SK-N-SH (cell line): ENCODE measurements at places on chromosomes 16 and 17. TPM values are rescaled to one million over a fixed set of nuclear protein-coding genes. Genes with fewer than 3 reads are reported as not detected.

DNA sequence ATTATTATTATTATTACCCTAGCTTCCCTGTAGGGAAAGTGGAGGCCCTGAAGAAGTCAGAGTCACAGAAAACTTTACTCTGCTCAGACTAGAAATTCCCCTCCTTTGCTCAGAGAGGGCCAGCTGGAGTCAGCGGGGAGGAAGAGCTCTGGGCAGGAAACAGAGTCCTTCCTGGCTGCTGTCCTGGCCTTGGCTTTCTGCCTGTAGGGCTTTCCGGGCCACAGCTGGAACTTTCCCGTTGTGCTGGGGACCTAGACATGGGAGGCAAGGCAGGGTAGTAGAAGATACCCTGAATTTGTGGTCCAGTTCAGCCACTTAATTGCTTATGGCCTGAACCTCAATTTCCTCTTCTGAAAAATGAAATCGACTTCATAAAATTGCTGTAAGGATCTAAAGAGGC is 14.0 kb upstream of the CCL2 start:
- no peaks in the 10 kb centered on the region for H3K36me3 ChIP-seq
- peak overlapping the region; percentile 32; the same call in 1 of the 2 replicates for H3K27ac ChIP-seq
- peak; percentile 34 for DNase-seq
- H3K27me3 ChIP-seq = no peaks in the 10 kb centered on the region
- no peak overlapping the region for H3K4me3 ChIP-seq

GRCh38 chr17:42613699-42614295 is 4.3 kb downstream of the TUBG1 start:
- H3K36me3 ChIP-seq = peaks cover 41% of the 10 kb centered on the region
- H3K4me3 ChIP-seq = no peak overlapping the region
- H3K27ac ChIP-seq = no peak overlapping the region
- peaks cover 15% of the 10 kb centered on the region for H3K4me1 ChIP-seq
- DNase-seq = no peak
- H3K27me3 ChIP-seq = no peaks in the 10 kb centered on the region

DNA sequence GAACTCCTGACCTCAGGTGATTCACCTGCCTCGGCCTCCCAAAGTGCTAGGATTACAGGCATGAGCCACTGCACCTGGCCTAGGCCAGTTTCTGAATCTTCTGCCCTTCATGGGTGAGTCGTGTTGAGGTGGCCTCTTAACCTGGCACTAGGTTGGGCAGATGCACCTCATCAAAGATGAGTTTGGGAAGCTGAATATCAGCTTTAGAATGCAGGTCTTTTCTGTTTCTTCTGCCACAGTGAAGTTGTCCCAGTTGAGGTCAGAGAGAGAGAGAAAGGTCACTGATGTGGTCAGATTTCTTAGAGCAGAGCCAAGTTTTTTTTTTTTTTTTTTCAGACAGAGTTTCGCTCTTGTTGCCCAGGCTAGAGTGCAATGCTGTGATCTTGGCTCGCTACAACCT is 111.3 kb upstream of the WSCD1 start:
- DNase-seq = no peak
- no peak overlapping the region for H3K27ac ChIP-seq
- H3K4me3 ChIP-seq = no peak overlapping the region
- H3K27me3 ChIP-seq = no peaks in the 10 kb centered on the region; the same call in 1 of the 2 replicates
- no peaks in the 10 kb centered on the region for H3K4me1 ChIP-seq

NEUROD2 gene
- polyA plus RNA-seq = not detected in 2 replicates

GRCh38 chr16:55489956-55490265 is 10.9 kb downstream of the MMP2 start:
- H3K36me3 ChIP-seq = peaks cover 75% of the 10 kb centered on the region
- peaks cover 29% of the 10 kb centered on the region for H3K4me1 ChIP-seq
- H3K27ac ChIP-seq = no peak overlapping the region
- H3K4me3 ChIP-seq = no peak overlapping the region
- no peaks in the 10 kb centered on the region for H3K27me3 ChIP-seq

DNA sequence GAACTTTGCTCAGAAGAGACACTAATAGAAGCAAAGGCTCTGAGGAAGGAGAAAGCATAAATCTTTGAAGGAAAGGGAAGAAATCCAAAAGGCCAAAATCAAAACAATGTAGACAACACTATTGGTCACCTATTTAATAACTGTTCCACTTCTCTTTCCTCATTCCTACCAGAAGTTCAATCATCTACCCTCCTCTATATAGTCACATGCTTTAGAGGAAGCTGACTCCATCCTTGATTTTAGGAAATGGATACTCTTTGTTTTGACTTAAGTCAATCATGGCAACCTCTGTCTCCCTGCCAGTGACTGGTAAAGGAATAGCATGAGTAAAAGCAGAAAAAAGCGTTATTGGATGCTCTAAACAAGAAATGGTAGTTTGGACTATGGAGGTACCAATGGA is 7.3 kb downstream of the BRIP1 start:
- no peak overlapping the region for H3K27ac ChIP-seq
- no peak for DNase-seq

TMEM100 gene
- 1.5 and 1.7 TPM in 2 replicates for polyA plus RNA-seq

LGALS9B gene
- not detected in 2 replicates for polyA plus RNA-seq

DNA sequence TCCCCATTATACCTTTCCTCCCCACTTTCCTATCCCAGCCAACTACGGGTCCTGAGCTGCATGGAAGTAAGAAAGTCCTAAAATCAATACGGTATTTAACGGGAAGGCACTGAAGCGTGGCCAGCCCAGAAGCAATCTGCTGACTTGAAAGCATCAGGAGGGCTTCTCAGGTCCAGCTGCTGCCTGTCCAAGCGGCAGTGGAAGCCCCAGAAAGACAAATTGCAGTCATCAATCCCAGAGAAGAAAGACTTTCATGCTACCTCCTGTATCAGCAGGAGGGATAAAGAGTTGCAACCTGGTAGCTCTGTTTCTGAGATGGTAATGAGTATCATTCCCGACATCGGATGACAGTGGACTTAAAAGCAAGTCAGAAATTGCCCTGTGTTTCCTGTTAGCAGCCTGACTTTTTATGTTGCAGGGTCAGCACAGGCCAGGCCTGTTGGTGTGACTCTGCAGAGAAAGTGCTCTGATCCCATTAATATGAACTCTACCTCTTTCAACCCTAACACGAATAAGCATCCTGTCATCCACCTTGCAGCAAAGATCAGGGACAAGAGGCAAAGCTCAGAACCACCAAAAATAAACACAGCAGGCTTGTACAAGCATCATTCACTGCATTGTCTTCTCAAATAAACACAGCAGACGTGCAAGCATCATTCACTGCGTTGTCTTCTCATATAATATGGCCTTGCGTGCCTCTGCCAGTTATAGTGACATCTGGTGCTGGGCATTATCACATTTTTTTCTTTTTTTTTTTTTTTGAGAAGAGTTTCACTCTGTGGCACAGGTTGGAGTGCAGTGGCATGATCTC is 358.6 kb upstream of the CDH11 start:
- DNase-seq = no peak
- no peak overlapping the region for H3K27ac ChIP-seq

GRCh38 chr17:36544044-36544306 is 744 bp upstream of the GGNBP2 start:
- H3K36me3 ChIP-seq = peaks cover 11% of the 10 kb centered on the region; the same call in 1 of the 2 replicates

GRCh38 chr17:83041305-83041704 is 38.1 kb upstream of the METRNL start:
- H3K27ac ChIP-seq = no peak overlapping the region
- H3K36me3 ChIP-seq = peaks cover 61% of the 10 kb centered on the region
- no peaks in the 10 kb centered on the region for H3K27me3 ChIP-seq
- H3K4me3 ChIP-seq = no peak overlapping the region
- DNase-seq = peak; percentile 26
- H3K4me1 ChIP-seq = no peaks in the 10 kb centered on the region

GRCh38 chr17:4936436-4936835 is 3.4 kb downstream of the SLC25A11 start:
- DNase-seq = no peak
- H3K4me1 ChIP-seq = peaks cover 28% of the 10 kb centered on the region; the same call in 1 of the 2 replicates
- peaks cover 11% of the 10 kb centered on the region for H3K36me3 ChIP-seq
- H3K27me3 ChIP-seq = no peaks in the 10 kb centered on the region
- no peak overlapping the region for H3K27ac ChIP-seq
- no peak overlapping the region for H3K4me3 ChIP-seq

EVPL gene
- 0.15 and 0.23 TPM in 2 replicates for polyA plus RNA-seq

GRCh38 chr17:66517336-66518009 is 215.1 kb downstream of the PRKCA start:
- no peak for DNase-seq
- H3K4me3 ChIP-seq = no peak overlapping the region
- H3K4me1 ChIP-seq = peaks cover 14% of the 10 kb centered on the region
- H3K27me3 ChIP-seq = no peaks in the 10 kb centered on the region

DNA sequence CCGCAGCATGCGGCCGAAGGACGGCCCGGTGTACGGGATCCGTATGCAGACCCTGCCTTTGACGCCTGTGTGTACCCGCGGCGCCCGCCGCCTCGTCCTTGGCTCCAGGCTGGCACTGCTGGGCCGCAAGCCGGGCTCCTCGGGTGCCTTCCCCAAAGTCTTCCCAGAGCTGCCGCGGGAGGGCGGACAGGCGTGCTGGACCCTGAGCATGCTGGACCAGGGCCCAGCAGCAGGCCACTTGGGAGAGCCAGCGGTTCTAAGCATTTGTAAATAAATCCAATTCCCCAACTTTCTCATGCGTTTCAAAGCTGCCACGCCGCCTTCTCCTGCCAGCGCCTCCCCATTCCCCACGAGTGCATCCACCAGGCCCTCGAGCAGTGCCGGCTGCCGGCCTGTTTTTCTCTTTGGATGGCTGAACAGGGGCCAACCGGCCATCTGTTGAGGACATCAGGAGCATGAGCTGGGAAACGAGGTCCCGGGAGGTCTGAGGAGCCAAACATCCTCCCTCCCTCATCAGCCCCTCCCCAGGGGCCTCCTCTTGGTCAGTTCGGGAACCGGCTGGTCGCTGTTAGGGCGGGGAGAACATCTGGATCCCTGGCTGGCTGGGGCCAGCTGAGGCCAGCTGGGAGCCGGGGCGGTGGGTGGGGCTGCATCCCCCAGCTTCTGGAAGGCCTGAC is 20.5 kb upstream of the PABPN1L start:
- no peak overlapping the region for H3K4me3 ChIP-seq
- DNase-seq = no peak
- H3K27ac ChIP-seq = no peak overlapping the region
- H3K27me3 ChIP-seq = peaks cover 35% of the 10 kb centered on the region

ST6GALNAC1 gene
- not detected in 2 replicates for polyA plus RNA-seq

DNA sequence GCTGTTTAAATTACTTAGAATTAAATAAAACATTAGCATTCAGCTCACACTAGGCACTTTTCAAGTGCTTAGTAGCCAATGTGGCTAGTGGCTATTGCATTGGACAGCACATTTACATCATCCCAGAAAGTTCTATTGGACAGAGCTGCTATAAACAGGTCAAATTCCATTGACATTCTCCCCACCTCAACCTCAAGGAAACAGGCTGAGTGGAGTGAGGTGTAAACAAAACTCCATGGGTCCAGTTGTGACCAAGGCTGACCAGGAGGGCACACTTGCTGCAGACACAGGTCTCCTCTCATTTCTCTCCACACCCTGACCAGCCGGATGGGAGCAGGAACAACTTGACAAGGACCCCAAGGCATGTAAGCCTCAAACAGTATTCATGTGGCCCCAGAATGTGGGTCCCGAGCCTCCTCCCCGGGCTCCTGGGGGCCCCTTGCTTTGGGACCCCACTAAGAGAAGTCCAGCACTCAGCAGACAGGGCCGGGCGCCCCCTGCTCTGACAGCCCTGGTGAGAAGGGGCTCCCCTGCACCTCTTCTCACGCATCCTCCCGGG is 488 bp downstream of the C17orf113 start:
- H3K27me3 ChIP-seq = peaks cover 15% of the 10 kb centered on the region
- H3K27ac ChIP-seq = no peak overlapping the region
- DNase-seq = no peak
- H3K36me3 ChIP-seq = no peaks in the 10 kb centered on the region
- peak overlapping the region; percentile 60 for H3K4me3 ChIP-seq

DNA sequence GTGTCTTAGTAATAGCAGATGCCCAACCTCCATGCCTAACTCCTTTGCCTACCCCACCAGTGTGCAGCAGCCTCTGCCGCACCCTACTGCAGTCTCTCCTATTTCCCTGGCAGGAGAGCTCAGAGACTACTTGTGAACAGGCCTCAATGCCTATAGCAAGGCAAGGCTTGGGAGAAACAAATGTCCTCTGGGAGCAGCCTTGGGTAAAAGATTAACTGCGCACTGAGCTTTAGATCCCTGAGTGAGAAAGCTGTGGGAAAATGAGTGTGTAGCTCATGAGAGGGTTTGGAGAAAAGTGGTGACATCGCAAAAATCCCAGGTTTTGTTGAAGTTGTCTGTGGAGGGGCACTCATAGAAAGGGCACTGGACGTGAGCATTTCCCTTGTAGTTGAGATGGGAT is 335.8 kb downstream of the WWOX start:
- H3K4me1 ChIP-seq = no peaks in the 10 kb centered on the region
- no peaks in the 10 kb centered on the region for H3K36me3 ChIP-seq
- no peak overlapping the region for H3K27ac ChIP-seq

ZNF174 gene
- polyA plus RNA-seq = 10.5 and 12.9 TPM in 2 replicates

- no peaks in the 10 kb centered on the region; the same call in 1 of the 2 replicates for H3K4me1 ChIP-seq
- peak overlapping the region; percentile 68 for H3K4me3 ChIP-seq
- no peaks in the 10 kb centered on the region for H3K36me3 ChIP-seq
- peak; percentile 85 for DNase-seq
- no peaks in the 10 kb centered on the region for H3K27me3 ChIP-seq
These were observed 9.2 kb downstream of the OR2C1 start for GRCh38 chr16:3364774-3365427.

SPIRE2 gene
- polyA plus RNA-seq = 15.3 and 16.2 TPM in 2 replicates

- H3K4me1 ChIP-seq = peaks cover 12% of the 10 kb centered on the region; the same call in 1 of the 2 replicates
- H3K4me3 ChIP-seq = no peak overlapping the region
- no peaks in the 10 kb centered on the region for H3K27me3 ChIP-seq
These were observed 7.8 kb downstream of the CTF1 start for GRCh38 chr16:30904114-30904780.

KRT27 gene
- polyA plus RNA-seq = not detected in 2 replicates

GRCh38 chr17:1059131-1059795 is 62.3 kb downstream of the TIMM22 start:
- no peak overlapping the region for H3K4me3 ChIP-seq
- DNase-seq = no peak
- no peaks in the 10 kb centered on the region; the same call in 1 of the 2 replicates for H3K4me1 ChIP-seq
- H3K36me3 ChIP-seq = peaks cover 32% of the 10 kb centered on the region

DNA sequence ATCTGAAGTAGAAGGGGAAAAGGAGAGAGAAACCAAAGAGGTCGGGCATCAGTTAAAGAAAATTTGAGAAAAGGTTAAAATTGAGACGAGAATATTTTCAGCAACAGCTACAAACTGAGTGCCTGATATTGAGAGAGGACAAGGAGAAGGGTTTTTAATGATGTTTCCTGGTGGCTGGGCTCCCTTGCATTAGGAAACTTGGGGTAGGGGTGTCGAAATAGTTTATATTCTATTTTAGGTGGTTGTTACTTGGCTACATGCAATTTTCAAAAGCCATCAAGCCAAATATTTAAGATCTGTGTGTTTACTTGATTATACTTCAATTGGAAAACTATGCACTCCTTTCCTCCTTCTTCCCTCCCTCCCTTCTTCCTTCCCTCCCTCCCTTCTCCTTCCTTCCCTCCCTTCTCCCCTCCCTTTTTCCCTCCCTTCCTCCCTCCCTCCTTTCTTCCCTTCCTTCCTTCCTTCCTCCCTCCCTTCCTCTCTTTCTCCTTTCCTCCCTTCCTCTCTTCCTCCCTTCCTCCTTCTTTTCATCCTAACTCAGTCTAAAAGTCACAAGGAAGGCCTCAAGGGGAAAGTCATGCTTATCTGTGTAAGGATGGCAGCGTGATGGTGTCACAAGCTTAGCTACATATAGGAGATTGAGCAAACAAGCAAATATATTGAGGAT is 1.8 kb upstream of the APOH start:
- H3K27ac ChIP-seq = no peak overlapping the region
- no peaks in the 10 kb centered on the region for H3K36me3 ChIP-seq
- no peak overlapping the region for H3K4me3 ChIP-seq
